Fibroblast of skin of left biceps (primary cell): ENCODE measurements at places on chromosomes 3 and 15.

- no peak for DNase-seq
These were observed 215.1 kb downstream of the SHQ1 start for GRCh38 chr3:72633121-72633520.

- DNase-seq = no peak
These were observed 1.1 kb downstream of the RPS27L start for GRCh38 chr15:63156086-63156710.

DNA sequence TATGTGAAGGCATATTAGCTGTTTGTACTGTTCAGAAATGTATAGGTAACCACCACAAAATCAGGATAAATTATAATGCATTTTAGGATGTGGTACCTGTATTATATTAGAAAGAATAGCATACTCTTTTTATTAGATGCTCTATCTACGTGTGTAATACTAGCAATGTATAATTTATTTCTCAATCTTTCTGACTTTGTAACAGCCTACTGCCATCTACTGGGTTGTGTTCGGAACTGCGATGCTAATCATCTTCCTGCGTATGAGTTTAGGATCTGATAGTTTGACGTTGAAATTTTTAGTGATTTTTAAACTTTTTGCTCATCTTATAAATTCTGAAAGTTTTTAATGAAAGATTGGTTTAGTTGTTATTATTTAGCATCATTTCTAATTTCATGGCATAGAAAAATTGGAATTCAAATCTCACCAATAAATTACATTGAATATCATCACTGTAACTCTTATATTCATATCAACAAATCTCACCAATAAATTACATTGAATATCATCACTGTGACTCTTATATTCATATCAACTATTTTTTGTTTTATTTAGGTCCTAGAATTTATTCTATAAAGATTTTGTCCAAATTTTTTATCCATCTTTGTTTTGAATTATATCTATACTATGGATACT is 322.7 kb upstream of the ZNF717 start:
- DNase-seq = no peak

DNA sequence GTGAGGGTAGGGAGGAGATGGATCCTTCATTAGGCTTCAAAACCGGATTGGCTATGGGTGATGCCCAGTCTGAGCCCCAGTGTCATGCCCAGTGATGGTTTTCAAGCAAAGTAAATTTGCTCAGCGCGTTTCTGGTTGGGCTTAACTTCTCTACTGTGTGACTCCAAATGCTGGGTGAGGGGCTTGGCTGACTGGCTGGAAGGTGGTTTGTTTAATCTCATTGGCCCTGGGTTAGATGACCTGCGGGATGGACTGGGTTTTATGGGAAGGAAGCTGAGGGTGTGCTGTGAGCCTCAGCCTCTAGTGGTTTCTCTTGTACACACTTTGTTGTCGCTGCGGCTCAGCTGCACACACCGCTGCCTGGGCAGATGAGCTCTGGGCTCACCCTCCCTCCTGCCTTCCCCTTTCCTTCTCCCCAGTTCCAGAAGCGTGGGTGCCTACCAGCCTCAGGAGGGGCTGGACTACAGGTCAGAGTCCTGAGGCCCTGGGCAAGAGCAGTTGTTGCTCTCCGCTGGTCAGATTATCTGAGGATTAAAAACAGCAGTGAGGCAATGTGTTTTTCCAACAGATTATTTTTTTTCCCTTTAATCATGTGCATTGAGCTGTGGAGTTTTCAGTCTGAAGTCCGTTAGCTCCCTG is 18.6 kb downstream of the PDIA5 start:
- DNase-seq = no peak

- no peak for DNase-seq
These were observed 544.2 kb downstream of the FOXP1 start for GRCh38 chr3:71039332-71039731.

GRCh38 chr15:72722071-72722696 is 36.2 kb downstream of the BBS4 start:
- DNase-seq = peak; percentile 31

DNA sequence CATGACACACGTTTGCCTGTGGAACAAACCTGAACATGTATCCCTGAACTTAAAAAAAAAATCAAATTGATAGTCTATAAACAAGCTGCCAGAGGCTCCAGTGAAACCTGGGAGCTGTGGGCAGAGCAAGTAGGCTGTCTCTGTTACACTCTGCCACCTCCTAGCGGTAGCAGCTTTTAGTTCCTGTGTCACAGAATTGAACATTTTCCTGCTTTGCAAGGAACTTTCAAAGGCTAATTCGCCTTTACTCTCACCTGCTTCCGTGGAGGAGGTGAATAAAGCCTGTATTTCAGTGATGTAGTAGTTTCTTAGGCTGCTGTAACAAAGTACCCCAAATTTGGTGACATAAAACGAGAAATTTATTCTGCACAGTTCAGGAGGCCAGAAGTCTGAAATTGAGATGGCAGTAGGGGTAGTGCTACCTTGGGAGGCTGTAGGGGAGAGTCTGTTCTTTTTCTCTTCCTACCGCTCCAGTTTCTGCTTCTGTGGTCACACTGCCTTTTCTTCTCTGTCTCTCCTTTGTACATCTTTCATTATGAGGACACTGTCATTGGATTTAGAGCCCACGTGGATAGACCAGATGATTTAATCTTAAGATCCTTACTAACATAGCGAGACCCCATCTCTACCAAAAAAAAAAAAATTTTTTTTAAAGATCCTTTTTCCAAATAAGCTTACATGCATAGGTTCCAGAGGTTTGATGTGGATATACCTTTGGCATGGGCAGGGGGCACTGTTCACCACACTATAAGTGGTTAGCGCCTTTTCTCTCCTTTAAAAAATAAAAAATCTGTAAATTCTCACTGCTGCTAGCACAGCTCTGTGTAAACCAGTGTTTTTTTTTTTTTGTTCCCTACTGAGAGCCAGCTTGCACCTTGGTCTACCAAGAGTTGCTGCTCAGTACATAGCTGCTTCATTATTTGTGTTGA is 25.3 kb downstream of the FBXO22 start:
- DNase-seq = no peak

GRCh38 chr3:162517110-162517509 is 1020.5 kb downstream of the OTOL1 start:
- DNase-seq = no peak

DNA sequence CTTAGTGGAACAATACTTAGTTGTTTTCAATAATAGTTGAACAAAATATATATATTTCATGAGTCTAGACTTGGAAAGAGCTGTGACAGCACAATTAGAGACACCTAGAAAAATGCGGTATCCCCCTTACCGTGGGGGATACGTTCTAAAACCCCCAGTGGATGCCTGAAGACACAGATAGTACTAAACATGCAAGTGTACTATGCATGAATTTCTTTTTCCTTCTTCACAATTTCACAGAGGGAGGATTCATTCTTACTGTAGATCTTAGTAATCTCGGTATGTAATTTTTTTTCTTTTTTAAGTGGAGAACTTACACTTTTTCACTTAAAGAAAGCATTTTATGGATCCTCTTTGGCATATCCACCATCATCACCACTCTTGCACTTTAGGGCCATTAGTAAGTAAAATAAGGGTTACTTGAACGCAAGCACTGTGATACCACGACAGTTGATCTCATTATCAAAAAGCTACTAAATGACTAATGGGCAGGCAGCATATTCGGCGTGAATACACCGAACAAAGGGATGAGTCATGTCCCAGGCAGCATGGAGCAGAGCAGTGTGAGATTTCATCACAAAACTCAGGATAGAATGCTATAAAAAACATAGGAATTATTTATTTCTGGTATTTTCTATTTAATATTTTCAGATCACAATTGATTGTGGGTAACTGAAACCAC is 72.3 kb upstream of the ZNF280D start:
- peak; percentile 66 for DNase-seq

DNA sequence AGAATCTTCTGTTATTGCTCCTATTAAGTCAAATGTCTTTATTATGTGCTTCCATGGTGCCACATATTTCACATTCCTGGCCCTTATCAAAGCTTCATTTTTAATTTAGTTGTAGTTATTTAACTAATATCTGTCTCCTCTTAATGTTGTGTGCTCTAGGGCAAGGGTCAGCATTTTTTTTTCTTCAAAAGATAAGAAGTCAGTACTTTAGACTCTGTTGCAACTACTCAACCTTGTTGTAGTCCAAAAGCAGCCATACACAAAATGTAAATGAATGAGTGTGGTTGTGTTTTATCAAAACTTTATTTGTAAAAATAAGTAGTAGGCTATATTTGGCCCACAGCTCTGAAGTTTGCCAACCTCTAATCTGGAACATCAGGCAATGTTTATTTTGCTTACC is 394.7 kb upstream of the CBLB start:
- DNase-seq = no peak

- no peak for DNase-seq
These were observed 417.4 kb upstream of the SEMA6D start for GRCh38 chr15:47299846-47300434.

DNA sequence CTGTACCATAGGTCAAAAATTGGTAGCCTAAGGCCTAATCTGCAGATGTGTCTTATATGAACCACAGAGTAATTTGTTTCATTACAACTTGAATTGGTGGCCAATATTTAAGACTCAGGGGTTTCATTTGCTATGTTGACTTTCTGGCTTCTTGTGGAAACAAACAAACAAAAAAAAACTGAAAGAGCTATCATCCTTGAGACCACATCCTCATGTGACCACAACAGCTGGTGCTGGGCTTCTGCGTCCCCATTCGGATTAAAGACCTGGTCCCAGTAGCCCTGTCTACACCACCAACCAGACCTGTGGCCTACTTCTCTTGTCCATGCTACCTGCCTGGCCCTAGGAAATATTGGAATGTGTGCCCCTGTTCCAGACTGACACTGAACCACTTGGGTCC is 61.7 kb downstream of the STRIT1 start:
- no peak for DNase-seq

- no peak for DNase-seq
These were observed 360.9 kb upstream of the CBLB start for GRCh38 chr3:106229495-106230278.

GRCh38 chr15:64144565-64145281 is 6.8 kb upstream of the SNX22 start:
- DNase-seq = no peak

- DNase-seq = no peak
These were observed 120.5 kb upstream of the NUDT16 start for GRCh38 chr3:131261104-131261503.

- DNase-seq = peak; percentile 88
These were observed 75.8 kb downstream of the AAGAB start for GRCh38 chr15:67178569-67179210.

GRCh38 chr3:62335196-62335595 is 38.2 kb downstream of the FEZF2 start:
- DNase-seq = no peak

GRCh38 chr15:48630245-48630644 is 15.3 kb downstream of the FBN1 start:
- no peak for DNase-seq

DNA sequence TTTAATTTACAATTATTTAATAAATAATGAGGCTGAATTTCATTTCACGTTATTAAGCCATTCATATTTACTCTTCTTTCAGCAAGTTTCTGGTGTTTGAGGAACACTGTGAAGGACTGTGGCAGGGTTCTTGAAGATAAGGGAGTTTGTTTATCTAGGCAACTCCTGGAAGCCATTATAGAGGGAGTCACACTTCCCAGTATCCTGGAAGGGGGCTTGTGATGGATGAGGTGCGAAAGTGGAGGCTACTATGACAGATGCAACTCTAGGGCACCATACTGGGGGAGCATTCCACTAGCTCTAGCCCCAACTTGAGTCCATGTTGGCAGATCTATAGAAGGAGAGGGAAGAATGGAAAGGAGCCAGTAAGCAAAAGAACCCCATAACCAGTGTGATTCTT is 14.4 kb downstream of the CNOT10 start:
- DNase-seq = no peak

DNA sequence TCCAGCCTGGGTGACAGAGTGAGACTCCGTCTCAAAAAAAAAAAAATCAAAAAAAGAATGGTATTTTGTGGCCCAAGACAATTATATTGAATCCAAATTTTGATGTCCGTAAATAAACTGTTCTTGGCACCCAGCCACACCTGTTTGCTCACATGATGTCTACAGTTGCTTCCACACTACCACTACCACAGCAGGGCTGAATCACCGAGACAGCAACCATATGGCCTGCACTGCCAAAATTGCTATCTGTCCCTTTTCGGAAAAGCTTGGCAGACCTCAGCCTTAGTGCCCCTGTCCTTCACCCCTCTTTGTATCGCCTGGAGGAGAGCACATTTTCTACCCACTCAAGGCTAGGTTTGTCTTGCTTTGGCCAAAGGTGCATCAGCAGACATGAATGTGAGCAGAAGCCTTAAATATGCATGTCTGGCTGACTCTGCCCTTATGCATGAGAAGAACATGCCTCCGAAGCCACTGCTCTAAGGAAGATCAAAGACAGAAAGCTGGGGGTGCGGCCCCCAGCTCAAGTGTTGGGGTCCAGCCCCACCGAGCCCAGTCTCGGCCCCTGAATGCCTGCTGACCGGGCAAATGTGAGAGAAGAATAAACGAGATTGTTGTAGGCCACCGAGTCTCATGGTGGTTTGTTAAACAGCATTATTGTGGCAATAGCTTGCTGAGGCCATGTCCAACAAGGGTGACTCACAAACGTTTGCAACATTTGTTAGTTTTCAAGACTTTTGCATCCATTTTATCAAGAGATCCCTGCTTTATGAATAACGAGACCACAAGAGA is 108.1 kb downstream of the TPRA1 start:
- no peak for DNase-seq
